ENCODE measurements at places on chromosomes 4 and X. TPM values are rescaled to one million over a fixed set of nuclear protein-coding genes. Genes with fewer than 3 reads are reported as not detected.

The CLDN22 gene
- not detected for polyA plus RNA-seq

The SPANXA2 gene
- polyA plus RNA-seq = not detected

- DNase-seq = peak; percentile 82
Observed at GRCh38 chr4:37648084-37648817, 37.9 kb downstream of the RELL1 start.

DNA sequence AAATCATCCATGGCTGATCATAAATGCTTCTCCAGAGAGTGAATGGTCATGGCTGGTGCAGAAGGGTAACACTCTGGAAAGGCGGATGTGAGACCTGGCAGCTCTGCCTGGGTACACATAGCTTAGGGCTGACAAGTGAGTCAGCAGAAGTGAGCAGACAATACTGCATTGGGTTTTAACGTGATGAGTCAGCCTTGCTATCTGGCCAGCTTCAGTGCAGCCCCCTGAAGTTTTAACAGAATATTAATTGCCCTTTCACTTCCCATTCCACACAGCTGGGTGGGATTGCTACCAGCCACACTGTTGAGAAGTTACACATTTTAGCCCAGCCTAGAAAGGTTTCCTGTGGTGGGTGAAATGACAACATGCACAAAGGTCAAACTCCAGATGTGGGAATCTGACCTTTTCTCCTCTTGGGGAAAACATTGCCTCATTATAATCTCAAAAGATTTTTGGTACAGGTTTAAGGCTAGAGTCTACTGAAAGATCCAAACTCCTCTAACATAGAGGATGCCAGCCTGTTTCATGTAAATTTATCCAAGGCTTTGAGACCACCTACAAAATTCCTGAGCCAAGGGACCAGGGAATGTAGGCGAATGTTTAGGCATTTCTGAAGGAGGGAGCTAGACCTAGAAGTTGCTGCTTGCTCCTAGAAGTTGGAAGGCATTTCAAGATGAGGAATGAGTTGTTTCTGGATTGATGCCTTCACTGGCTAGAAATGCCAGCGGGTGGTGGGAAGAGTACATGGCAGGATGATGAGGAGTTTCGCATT is 230.3 kb upstream of the PGRMC2 start:
- DNase-seq = peak; percentile 95

DNA sequence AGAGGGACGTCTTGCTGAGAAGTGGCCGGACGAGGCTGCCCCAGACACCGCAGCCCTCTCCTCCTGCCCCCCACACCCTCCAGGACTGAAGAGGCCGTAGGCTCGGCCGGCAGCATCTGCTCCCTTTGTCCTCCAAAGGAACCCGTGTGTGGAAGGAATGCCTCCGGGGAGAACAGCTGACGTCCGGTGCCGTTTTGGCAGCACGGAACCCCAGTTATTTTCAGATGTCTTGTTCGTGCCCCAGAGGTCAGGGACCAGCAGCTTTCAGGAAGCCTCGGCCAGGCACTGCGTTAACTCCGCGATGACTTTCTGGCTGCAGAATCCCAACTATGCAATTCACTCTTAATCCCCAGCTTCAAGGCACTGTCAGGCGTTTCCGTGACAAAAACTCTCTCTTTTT is 10.9 kb upstream of the PPP2R3B start:
- DNase-seq = no peak

DNA sequence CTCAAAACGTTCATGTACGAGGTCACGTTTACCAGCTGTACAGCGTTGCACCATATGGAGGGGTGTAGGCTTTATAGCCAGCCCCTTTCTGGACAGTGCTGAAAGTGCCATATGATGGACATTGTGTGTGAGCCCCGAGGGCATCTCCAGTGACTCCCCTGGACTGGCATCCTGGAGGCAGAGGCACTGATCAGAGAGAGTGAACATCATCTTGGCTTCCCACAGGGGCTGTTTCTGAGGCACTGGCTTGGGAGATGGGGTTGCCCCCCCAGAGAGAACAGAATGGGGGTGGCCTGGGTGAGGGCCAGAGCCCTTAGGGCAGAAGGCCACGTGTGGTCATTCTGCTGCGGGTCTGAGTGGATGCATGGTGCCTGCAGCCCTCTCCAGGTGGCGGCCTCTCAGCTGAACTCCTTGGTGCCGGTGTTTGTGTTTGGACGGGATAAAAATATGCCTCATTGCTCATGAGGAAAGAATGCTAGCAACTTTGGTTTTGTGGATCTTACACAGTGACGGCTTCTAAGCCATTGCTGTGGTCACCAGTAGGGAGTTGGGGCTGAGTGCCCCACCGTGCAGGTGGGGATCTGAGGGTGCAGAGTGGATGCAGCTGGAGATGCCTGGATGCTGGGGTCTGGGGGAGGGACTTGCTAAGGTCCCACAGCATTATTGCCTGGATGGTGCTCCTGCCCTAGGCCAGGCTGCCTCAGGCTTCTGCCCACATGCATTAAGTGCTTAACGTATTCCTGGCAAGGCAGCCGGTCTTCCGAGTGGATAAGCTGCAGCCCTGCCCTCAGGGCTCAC is 3.4 kb downstream of the WFS1 start:
- DNase-seq = peak; percentile 75

GRCh38 chr4:86256086-86256485 is 103.8 kb downstream of the MAPK10 start:
- DNase-seq = no peak

GRCh38 chr4:105989485-105990242 is 94.4 kb downstream of the NPNT start:
- DNase-seq = no peak

DNA sequence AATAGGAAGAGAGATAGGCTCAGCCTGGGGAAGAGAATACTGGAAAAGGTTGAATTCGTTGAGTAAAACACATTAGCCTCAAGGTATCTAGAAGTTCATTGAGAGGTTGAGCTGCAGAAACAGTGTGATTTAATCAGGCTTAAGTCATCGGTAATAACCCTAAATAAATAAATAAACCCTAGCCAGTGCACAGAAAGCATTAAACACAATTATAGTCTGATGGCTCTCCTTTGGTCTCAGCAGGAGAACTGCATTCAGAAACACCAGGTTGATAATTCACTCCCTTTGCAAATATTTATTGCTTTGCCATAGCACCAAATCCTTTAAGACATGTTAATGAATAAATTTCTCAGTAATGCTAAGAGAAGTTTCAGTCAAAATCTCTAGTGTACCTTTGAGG is 9.6 kb downstream of the DCX start:
- no peak for DNase-seq

DNA sequence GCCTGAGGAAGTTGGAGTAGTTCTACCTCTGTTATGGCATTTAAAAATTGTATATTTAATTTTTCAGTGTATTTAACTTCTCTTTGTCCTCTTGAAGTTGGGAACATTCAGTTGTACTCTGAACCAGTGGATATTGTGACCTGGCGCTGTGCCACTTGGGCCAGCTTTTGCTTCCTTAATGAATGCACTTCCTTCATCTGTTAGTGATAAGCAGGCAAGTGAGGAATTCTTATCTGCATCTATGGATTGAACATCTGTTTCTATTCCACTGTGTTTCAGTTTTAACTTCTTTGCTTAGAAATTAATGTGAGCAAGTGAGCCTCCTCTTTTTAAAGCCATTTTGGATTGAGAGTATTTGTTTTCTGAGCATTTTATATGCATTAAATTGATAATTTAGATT is 128.3 kb downstream of the UCHL1 start:
- no peak for DNase-seq
